ENCODE measurements at places on chromosomes 2 and 18.

DNA sequence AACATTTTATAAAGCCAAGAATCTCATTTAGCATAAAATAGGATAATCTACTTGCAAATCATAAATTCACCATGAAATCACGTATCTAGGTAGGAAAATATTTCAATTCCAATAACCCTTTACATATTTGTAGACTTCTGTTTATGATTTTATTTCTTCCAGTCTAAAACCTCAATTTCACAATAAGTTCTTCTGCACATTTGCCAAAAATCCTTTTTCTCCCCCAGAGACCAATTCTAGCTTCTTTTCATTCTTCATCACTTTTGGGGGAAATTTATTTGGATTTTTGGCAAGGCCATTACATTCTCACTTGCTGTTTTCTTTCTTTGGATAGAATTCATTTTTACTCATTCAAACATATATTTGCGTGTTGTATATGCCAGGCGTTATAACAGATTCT, 86.8 kb downstream of the SPRED2 start:
- no peak for DNase-seq

DNA sequence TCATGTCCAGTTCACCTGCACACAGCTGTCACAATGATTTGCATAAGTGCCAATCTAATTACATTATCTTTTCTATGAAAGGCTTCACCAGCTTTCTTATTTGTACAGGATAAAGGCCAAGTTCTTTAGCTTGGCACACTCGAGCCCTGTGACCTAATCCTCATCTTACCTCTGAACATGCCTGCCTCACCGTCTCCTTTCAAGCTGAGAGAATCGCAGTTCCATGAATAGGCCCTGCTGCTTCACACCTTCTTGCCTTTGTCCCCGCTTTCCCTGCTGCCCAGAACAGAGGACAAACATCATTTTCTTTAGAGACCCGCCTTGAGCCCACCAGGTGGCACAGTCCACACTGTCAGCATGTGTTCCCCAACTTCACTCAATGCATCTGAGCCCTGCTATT, 1094.7 kb downstream of the BCL11A start:
- DNase-seq: no peak

- DNase-seq: no peak
Measured at GRCh38 chr2:117785740-117786139, 28.8 kb upstream of the DDX18 start.

GRCh38 chr2:117342415-117342814, 472.1 kb upstream of the DDX18 start:
- DNase-seq: no peak

GRCh38 chr2:108776475-108776874, 10.1 kb upstream of the CCDC138 start:
- no peak for DNase-seq

GRCh38 chr2:71596011-71596410, 142.7 kb downstream of the DYSF start:
- DNase-seq: no peak

Measured in activated effector memory CD4-positive, alpha-beta T cell treated with Interleukin-2 at 50 U/mL for 16 hours (primary cell).